ENCODE measurements at places on chromosomes 1 and 21. TPM values are rescaled to one million over a fixed set of nuclear protein-coding genes. Genes with fewer than 3 reads are reported as not detected.
A peak's percentile ranks its signal among the peaks of the same experiment; 100 is the strongest.

Gene ASCL5
- 0.54 TPM for total RNA-seq

Gene INAVA
- 43.9 TPM for total RNA-seq

Gene CYP4Z1
- not detected for total RNA-seq

- no peak for DNase-seq
- H3K27me3 ChIP-seq = no peaks in the 10 kb centered on the region
- no peak overlapping the region for H3K4me3 ChIP-seq
- no peak overlapping the region for H3K27ac ChIP-seq
These were observed 24.6 kb downstream of the ANGPTL1 start for GRCh38 chr1:178846306-178846705.

GRCh38 chr1:185564816-185565215 is 169.4 kb upstream of the HMCN1 start:
- no peaks in the 10 kb centered on the region for H3K4me1 ChIP-seq
- DNase-seq = no peak
- no peaks in the 10 kb centered on the region for H3K36me3 ChIP-seq
- H3K4me3 ChIP-seq = no peak overlapping the region
- no peaks in the 10 kb centered on the region for H3K27me3 ChIP-seq

GRCh38 chr21:31317688-31318087 is 26.4 kb downstream of the TIAM1 start:
- DNase-seq = no peak
- no peak overlapping the region for H3K4me3 ChIP-seq
- no peaks in the 10 kb centered on the region for H3K4me1 ChIP-seq
- no peak overlapping the region for H3K27ac ChIP-seq
- H3K27me3 ChIP-seq = no peaks in the 10 kb centered on the region

DNA sequence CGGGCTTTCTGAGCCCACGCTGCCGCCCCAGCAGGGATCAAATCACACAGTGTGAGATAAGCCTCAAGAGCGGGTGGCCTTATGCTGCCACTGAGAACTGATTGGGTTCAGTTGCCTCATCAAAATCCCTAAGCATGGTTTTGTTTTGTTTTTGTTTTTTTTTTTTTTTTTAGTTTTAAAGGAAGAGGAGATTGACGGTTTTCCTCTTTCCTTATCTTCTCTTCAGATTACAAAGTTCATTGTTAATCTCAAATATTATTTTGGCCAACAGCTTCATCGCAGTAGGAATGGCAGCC is 651 bp downstream of the COA6 start:
- H3K4me3 ChIP-seq = peak overlapping the region; percentile 80
- DNase-seq = no peak
- peaks cover 13% of the 10 kb centered on the region for H3K36me3 ChIP-seq

DNA sequence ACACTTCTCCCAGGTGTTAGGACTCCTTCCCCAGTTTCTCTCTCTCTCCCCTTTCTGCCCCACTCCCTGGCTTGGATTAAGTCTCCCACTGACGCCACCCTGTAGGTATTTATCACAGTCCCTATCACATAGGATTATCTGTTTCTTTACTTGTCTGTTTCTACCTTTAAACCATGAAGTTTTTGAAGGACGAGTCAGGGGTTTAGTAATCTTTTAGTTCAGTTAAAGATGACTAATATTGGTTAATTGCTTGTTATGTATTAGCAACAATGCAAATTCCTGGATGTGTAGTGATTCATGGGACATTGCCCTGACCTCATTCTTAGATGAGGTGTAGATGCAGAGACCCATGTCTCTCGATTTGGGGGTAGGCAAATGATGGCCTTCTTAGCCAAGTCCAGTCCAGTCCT is 6.4 kb downstream of the LAMC1 start:
- no peak overlapping the region for H3K4me3 ChIP-seq
- H3K27ac ChIP-seq = no peak overlapping the region
- peaks cover 10% of the 10 kb centered on the region for H3K27me3 ChIP-seq
- no peak for DNase-seq
